ENCODE measurements at places on chromosomes 12 and 14. TPM values are rescaled to one million over a fixed set of nuclear protein-coding genes. Genes with fewer than 3 reads are reported as not detected.

KRT3 gene
- 0.06 TPM for total RNA-seq

ABHD4 gene
- 49.5 TPM for total RNA-seq

SLC7A7 gene
- 22.5 TPM for total RNA-seq

KRT75 gene
- 0.11 TPM for total RNA-seq

OR6C2 gene
- not detected for total RNA-seq

PRB2 gene
- total RNA-seq: not detected

ATF7IP gene
- total RNA-seq: 4.1 TPM

PPP2R5E gene
- 23.7 TPM for total RNA-seq

ACVRL1 gene
- total RNA-seq: 0.18 TPM

CIROP gene
- total RNA-seq: not detected

SLC6A15 gene
- total RNA-seq: 4.0 TPM

ESPL1 gene
- 18.2 TPM for total RNA-seq

JPH4 gene
- 0.21 TPM for total RNA-seq

FAR2 gene
- not detected for total RNA-seq

MYF5 gene
- total RNA-seq: not detected

LRRIQ1 gene
- 0.49 TPM for total RNA-seq

SLC2A14 gene
- total RNA-seq: 0.78 TPM

KLRB1 gene
- not detected for total RNA-seq

CHST11 gene
- 15.3 TPM for total RNA-seq

TMEM30B gene
- total RNA-seq: 0.25 TPM

ANKRD33 gene
- 0.08 TPM for total RNA-seq

PLEK2 gene
- 17.4 TPM for total RNA-seq

Measured in A549 treated with AZD2906 at 1 μM for 4 hours (cell line).